ENCODE measurements at places on chromosomes 1 and 21.

DNA sequence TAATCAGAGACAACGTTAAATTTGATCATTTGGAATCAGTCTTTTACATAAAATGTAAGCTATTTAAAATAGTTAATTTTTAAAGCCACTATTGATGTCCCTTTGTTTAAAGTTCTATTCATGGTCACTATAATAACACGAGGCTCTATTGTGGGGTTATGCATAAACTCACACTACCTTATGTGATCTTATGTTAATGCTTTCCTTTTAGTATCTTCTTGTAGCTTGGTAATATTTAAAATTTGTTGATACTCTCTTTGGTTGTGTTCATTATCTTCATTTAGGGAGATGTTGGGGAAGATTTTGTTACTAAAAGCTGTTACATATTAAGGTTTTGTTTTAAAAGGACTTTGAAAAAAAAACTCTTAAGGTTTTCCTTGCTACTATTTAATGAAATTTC is 1.2 kb downstream of the B3GALT2 start:
- peak; percentile 21 for DNase-seq
- peaks cover 3% of the 10 kb centered on the region for H3K4me1 ChIP-seq
- peak overlapping the region; percentile 89 for H3K27ac ChIP-seq
- H3K36me3 ChIP-seq = no peaks in the 10 kb centered on the region
- peak overlapping the region; percentile 60 for H3K4me3 ChIP-seq

DNA sequence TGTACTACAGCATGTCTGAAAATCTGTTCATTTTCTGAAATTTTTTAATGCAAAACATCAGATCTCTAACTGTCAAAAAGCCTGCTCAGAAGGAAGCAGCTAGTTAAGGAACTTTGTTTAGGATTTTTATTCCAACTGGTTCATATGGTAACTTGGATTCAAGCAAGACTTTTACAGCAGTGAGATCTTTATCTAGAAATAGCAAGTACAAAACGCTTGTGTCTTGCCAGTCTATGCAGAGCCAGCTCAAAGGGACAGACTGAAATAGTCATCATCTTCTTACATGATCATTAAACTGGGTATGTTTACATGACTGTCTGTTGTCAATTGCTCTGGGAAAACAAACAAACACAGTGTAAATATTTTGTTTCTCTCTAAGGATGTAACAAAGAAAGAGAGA is 37.6 kb downstream of the DDAH1 start:
- H3K36me3 ChIP-seq = no peaks in the 10 kb centered on the region
- no peak for DNase-seq
- no peaks in the 10 kb centered on the region for H3K4me1 ChIP-seq
- H3K27ac ChIP-seq = no peak overlapping the region
- H3K27me3 ChIP-seq = no peaks in the 10 kb centered on the region

DNA sequence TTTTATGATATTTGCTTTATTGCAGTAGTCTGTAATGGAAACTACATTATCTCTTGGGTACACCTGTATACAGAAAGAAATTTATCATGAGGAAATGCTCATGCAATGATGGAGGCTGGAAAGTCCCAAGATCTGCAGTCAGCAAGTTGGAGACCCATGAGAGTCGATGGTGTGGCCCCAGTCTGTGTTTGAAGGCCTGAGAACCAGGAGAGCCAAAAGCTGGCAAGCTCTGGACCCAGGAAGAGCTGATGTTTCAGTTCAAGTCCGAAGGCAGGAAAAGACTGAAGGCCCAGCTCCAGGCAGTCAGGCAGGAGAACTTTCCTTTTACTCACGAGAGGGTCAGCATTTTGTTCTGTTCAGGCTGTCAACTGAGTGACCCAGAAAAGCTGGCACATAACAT is 42.2 kb downstream of the B3GALT5 start:
- peaks cover 11% of the 10 kb centered on the region for H3K4me1 ChIP-seq
- no peak overlapping the region for H3K4me3 ChIP-seq
- peaks cover 13% of the 10 kb centered on the region for H3K36me3 ChIP-seq
- no peak overlapping the region for H3K27ac ChIP-seq
- no peaks in the 10 kb centered on the region for H3K27me3 ChIP-seq

DNA sequence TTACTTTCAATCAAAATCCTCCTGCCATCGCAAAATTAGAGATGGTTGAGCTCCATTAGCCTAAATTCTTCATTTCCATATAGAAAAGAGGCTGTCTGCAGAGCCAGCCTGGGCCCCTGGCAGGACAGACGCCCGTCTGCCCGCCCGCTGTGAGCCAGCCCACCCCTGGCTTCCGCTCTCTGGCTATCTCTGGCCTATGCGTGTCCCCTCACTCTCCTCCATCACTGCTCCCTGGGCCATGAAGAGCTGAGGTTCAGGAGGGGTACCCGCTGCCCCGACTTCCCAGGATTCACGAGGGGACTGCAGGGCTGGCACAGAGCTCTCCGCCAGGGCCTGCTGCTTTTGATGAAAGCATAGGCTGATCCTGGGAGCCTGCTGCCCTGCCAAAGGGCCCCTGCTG is 117.6 kb downstream of the CASZ1 start:
- peaks cover 5% of the 10 kb centered on the region for H3K36me3 ChIP-seq
- no peak overlapping the region for H3K27ac ChIP-seq
- DNase-seq = no peak
- H3K27me3 ChIP-seq = peaks cover 10% of the 10 kb centered on the region
- no peak overlapping the region for H3K4me3 ChIP-seq

- no peak overlapping the region for H3K4me3 ChIP-seq
- no peak overlapping the region for H3K27ac ChIP-seq
- peaks cover 36% of the 10 kb centered on the region for H3K4me1 ChIP-seq
- DNase-seq = no peak
Measured at GRCh38 chr1:26154750-26155149, 4.1 kb upstream of the FAM110D start.

DNA sequence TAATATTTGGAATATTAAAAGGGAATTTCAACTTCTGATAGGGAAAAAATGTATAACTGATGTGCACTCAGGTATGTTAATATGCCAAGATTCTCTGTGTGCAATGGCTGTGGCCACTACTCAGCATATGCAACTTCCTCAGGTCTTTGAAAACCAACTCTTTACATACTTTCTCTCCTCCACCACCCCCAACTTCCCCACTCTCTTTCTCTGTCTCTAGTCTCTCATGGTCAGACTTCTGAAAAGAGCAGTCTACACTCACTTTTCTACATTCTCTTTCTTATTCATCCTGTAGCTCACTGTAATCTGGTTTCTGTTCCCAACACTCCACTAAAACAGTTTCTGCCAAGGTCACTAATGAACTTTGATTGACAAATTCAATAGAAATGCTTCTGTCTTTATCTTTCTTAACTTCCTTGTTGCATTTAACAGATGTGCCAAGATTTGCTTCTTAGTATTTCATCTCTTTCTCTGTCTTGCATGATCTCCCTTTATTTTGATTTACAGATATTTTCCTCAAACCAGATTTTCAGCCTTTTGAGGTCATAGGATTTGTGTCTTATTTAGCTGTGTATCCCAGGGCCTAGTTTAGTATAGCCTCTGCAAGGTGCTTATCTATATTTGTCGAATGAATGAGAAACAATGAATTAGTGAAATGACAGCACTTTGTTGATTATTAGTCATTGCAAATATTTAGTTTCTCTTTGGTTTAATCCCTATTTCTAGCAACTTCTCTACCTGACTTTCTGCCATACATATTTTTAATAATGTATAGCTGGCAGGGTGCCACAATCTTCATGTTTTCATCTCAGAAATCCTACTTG is 168.9 kb downstream of the LMO4 start:
- no peak for DNase-seq
- H3K4me3 ChIP-seq = no peak overlapping the region
- no peak overlapping the region for H3K27ac ChIP-seq
- H3K4me1 ChIP-seq = no peaks in the 10 kb centered on the region

- H3K36me3 ChIP-seq = no peaks in the 10 kb centered on the region
- H3K4me1 ChIP-seq = no peaks in the 10 kb centered on the region
- H3K27ac ChIP-seq = no peak overlapping the region
- no peak overlapping the region for H3K4me3 ChIP-seq
Measured at GRCh38 chr1:119859647-119860046, 36.7 kb downstream of the ADAM30 start.

- H3K27me3 ChIP-seq = no peaks in the 10 kb centered on the region
- H3K36me3 ChIP-seq = no peaks in the 10 kb centered on the region
- no peak overlapping the region for H3K27ac ChIP-seq
- no peak for DNase-seq
Measured at GRCh38 chr1:213374369-213374768, 323.3 kb downstream of the RPS6KC1 start.

- H3K4me1 ChIP-seq = peaks cover 19% of the 10 kb centered on the region
- no peaks in the 10 kb centered on the region for H3K27me3 ChIP-seq
- H3K4me3 ChIP-seq = no peak overlapping the region
- peak; percentile 60 for DNase-seq
- H3K27ac ChIP-seq = peak overlapping the region; percentile 10
Measured at GRCh38 chr1:56376188-56376984, 203.0 kb downstream of the PLPP3 start.

GRCh38 chr1:30981172-30981571 is 72.6 kb upstream of the SDC3 start:
- no peak overlapping the region for H3K27ac ChIP-seq
- H3K4me3 ChIP-seq = no peak overlapping the region
- no peaks in the 10 kb centered on the region for H3K27me3 ChIP-seq
- H3K36me3 ChIP-seq = peaks cover 13% of the 10 kb centered on the region
- peaks cover 4% of the 10 kb centered on the region for H3K4me1 ChIP-seq

- peak overlapping the region; percentile 93 for H3K27ac ChIP-seq
- peaks cover 49% of the 10 kb centered on the region for H3K4me1 ChIP-seq
- H3K27me3 ChIP-seq = no peaks in the 10 kb centered on the region
Measured at GRCh38 chr1:26784023-26784871, 3.5 kb upstream of the PIGV start.

DNA sequence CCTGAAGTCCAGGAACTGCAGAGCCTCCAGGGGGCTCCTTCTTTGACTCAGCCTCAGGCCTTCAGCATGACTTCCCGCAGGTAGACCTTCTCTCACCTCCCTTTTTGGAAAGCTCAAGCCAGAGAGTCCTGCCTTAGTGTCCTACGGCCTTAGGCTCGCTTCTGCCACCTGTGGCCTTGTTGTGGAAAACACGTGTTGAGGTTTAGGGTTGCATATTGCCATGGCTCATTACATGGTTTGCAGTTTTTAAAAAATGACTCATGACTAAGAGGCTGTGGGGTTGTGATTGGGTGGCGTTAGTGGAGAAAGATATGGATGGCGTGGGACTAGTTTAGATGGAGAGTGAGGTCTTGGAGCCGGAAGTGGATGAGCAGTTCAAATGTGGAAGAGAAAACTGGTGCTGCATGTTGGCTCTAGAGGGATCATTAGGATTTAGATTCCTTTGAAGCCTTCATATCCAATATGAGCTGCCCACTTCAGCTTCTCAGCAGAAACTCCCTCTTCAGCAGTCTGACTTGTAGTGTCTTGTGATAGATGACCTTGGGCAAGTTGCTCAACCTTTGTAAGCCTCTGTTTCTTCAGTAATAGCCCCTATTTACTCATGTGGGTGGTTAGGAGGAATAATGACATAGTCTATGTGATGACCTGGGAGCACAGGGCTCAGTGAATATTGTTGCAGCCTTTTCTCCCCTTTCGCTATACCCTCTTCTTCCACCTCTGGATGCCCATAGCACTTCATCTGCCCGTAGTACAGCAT is 6.5 kb upstream of the FGGY start:
- no peak overlapping the region for H3K4me3 ChIP-seq
- no peaks in the 10 kb centered on the region for H3K4me1 ChIP-seq
- no peak overlapping the region for H3K27ac ChIP-seq
- no peaks in the 10 kb centered on the region for H3K36me3 ChIP-seq

GRCh38 chr1:43930949-43931275 is 2.7 kb upstream of the ARTN start:
- H3K4me1 ChIP-seq = peaks cover 34% of the 10 kb centered on the region
- H3K36me3 ChIP-seq = peaks cover 27% of the 10 kb centered on the region
- DNase-seq = no peak
- H3K4me3 ChIP-seq = no peak overlapping the region
- peaks cover 19% of the 10 kb centered on the region for H3K27me3 ChIP-seq
- H3K27ac ChIP-seq = no peak overlapping the region

- no peaks in the 10 kb centered on the region for H3K27me3 ChIP-seq
- no peak for DNase-seq
- peaks cover 23% of the 10 kb centered on the region for H3K36me3 ChIP-seq
- peaks cover 35% of the 10 kb centered on the region for H3K4me1 ChIP-seq
Measured at GRCh38 chr1:153779781-153780541, 4.8 kb downstream of the SLC27A3 start.

DNA sequence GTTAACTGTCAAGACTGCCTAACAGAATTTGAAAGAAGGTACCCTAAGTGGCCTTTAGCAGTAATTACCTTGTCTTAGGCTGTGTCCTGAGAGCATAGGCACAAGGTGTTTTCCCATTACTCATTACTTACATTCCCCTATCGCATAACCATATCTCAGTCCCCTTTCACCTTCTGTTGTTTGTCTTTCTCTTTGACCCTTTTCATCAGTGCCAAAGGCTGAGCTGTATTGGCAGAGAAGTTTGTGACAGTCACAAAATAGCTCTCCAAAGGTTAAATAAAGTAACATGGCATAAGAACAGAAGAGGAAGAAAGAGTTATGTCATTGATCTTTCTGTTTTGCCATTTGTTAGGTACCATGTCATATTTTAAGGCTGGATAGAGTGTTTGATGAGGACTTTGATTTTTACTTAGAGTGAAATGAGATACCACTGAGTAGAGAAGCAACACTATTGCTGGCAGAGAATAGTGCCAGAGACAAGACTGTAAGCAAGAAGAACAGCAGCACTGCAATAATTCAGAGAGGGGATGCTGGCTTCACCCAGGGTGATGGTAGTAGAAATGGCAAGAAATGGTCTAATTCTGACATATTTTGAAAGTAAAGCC is 497.8 kb downstream of the TTLL7 start:
- no peaks in the 10 kb centered on the region for H3K36me3 ChIP-seq
- no peak overlapping the region for H3K27ac ChIP-seq
- no peaks in the 10 kb centered on the region for H3K27me3 ChIP-seq
- DNase-seq = no peak

DNA sequence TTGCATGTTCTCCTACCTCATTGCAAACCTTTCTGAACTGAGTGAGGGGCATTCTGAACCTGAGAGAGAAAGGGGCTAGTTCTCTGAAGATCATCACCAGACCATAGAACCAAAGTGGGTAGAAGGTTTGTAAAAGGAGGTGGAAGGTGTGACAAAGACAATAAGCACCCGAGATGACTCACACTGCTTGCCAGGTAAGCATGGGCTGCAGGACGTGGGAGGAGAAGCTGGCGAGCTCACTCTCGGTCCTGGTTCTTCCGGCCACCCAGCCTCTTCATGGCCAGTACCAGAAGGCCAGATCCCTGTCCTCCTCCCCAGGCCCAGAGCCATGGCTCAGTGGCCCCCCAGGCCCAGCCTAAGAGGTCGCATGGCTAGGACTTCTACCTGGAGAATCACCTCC is 128.3 kb downstream of the TMEM53 start:
- peaks cover 32% of the 10 kb centered on the region for H3K4me1 ChIP-seq
- H3K27ac ChIP-seq = no peak overlapping the region
- no peaks in the 10 kb centered on the region for H3K36me3 ChIP-seq
- H3K27me3 ChIP-seq = peaks cover 40% of the 10 kb centered on the region
- no peak for DNase-seq

GRCh38 chr1:168136709-168137514 is at the start of gene GPR161:
GPR161 (minus strand) TSS chr1:168136930; CDS start chr1:168104850, 32,080 bp downstream.
- peak within 1 kb of the TSS; percentile 80 for H3K4me3 ChIP-seq
- H3K36me3 ChIP-seq = no peaks in the 10 kb centered on the region
- H3K4me1 ChIP-seq = peaks cover 16% of the 10 kb centered on the region
- DNase-seq = peak; percentile 86
- no peaks in the 10 kb centered on the region for H3K27me3 ChIP-seq

Data from spinal cord (tissue), 10 donors.